ENCODE measurements at places on chromosomes 2 and 18.

GRCh38 chr2:96927405-96928171 is 57.7 kb upstream of the SEMA4C start:
- DNase-seq, result no peak

GRCh38 chr2:212940816-212941215 is 210.6 kb downstream of the IKZF2 start:
- no peak for DNase-seq

- no peak for DNase-seq
Measured at GRCh38 chr18:9811978-9812377, 73.8 kb upstream of the TXNDC2 start.

GRCh38 chr2:217950401-217950871 is 52.4 kb downstream of the TNS1 start:
- DNase-seq, result no peak

DNA sequence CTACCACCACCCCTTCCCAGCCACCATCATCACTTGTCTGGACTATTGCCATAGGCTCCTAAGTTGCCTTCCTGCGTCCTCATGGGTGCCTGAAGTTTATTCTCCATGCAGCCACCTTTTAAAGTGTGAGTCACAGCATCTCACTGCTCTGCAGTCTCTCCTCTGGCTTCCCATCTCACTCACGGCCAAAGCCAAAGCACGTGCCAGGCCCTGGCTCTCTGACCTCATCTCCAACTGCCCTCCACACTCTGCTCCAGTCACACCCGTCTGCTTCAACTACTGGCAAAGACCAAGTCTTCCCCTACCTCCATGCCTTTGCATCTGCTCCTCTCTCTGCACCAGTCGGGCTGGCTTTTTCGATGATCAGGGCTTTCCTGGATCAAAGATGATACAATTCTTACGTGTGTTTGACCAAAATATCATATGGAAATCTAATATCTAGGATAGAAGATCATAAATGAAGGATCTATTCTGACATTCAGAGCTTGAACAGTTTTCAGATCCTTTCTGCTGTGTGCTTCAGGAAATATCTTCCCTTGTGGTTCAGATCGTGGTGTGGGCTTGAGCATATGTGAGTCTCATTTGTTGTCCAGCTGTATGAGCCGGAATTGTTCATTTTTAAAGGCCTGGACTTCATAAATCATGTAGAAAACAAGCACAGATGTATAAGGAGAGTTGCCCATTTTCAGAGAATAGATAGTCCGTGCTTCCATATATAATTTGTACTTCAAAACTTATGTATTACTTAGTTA is 175.6 kb downstream of the PRKCE start:
- no peak for DNase-seq

DNA sequence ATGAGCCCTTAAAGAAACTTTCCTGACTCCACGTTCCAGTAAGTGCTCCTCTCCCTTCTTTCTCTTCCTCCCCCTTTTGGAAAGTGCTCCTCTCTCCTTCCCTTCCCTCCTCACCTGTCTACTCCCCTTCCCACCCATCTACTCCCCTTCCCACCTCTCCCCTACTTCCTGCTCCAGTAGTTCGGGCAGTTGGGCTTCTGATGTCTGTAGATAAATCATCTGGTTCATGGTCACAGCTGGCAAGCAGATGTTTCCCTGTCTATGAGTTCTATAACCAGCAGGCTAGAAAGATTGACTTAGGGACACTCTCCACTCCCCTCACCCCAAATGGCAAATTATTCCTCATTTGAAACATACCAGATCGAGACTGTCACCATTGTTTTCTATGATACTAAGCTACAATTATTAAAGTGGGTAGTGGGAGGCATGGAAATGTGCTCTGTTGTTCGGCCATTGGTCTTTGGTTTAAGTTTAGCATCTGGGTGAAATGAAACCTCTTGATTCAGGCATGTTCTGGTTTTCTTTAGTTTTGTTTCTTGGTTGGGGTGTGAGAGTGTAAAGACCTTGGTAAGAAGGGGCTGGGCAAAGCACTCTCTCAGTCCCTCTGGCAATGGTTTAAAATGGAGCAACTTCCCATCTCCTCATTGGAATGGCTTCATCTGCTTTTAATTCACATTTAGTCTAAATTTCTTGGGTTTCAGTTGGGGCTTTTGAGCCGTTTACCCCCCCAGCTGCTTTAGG is 413.2 kb upstream of the SPRED2 start:
- no peak for DNase-seq

- DNase-seq, result no peak
Measured at GRCh38 chr2:192948316-192948715, 753.6 kb upstream of the TMEFF2 start.

DNA sequence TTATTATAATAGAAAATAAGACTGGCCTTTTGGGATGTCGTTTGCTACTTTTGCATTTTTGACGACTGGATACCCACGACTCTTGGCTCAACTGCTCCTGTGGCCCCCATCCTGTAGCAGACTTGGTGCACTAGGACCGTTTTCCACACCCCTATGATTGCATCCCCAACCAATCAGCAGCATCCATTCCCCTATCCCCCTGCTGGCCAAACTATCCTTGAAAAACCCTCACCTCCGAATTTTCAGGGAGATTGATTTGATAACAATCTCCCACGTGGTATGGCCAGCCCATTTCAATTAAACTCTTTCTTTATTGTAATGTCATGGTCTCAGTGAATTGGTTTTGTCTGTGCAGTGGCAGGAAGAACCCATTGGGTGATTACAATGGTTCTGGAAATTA is 37.9 kb upstream of the TTR start:
- DNase-seq, result no peak

DNA sequence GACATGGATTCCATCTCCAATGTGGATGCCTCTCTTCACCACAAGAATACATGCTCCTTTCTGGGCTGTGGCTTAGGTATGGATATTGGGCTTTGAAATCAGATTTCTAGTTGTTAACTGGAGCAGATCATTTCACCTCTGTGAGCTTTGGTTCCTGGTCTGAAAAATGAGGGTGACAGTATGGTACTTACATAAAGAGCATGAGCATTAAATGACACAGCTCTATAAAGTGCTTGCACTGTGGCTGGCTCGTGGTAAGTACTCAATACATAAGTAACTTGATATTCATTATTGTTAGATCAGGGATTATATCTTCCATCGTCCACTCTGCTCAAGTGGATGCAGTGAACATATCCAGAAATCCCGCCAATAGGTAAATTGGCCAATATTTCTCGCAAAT is 33.4 kb downstream of the ARHGAP25 start:
- no peak for DNase-seq

DNA sequence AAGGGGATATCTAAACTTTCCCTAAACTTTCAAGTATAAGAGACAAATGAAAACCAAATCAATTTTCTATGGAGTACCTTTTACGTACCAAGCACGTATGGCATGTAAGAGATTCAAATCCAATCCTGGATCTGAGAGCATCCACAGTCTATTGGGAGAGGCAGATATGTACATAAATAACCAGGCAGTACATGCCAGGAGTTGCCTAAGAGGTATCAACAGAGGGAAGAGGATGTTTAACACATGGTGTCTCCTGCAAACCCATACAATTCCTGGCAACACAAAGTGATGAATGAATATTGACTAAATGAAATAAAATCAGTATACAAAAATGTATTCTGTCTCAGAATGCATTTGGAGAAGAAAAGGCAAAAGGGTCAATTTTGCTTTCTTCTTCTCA is 116.6 kb downstream of the PIGN start:
- no peak for DNase-seq

GRCh38 chr2:3505771-3506170 is 13.6 kb downstream of the ADI1 start:
- no peak for DNase-seq

- no peak for DNase-seq
Measured at GRCh38 chr2:158291544-158292180, 164.9 kb downstream of the CCDC148 start.

DNA sequence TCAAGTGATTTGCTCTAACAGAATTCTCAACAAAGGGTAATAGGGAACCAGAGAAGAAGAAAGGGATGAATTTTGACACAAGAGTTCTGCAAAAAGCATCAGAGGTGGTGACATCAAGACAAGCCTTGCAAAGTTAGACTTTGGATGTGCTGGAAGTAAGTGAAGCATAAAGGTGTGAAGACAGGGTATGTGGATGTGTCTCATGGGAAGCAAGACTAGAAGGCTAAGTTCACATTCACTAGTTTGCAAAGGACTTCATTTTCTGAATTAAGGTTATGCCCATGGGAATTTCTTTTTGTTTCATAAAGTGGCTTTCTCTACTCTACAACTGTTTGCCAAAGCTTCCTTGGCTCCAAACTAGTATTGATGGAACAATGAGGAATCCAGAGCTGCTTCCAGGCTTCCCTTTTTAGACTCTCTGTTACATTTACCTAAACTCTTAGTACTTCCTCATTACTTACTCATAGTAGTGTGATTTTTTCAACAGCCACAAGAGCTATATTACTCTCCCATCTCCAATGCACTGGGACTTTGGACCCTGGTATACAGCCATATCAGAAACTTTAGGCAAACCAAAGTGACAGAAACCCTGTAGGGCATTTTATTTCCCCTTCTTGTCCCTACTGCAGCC is 21.1 kb upstream of the IHH start:
- DNase-seq, result no peak

- DNase-seq, result no peak
Measured at GRCh38 chr2:43609290-43609918, 13.6 kb upstream of the THADA start.

GRCh38 chr2:96427917-96428316 is 77.2 kb downstream of the NEURL3 start:
- DNase-seq, result no peak

DNA sequence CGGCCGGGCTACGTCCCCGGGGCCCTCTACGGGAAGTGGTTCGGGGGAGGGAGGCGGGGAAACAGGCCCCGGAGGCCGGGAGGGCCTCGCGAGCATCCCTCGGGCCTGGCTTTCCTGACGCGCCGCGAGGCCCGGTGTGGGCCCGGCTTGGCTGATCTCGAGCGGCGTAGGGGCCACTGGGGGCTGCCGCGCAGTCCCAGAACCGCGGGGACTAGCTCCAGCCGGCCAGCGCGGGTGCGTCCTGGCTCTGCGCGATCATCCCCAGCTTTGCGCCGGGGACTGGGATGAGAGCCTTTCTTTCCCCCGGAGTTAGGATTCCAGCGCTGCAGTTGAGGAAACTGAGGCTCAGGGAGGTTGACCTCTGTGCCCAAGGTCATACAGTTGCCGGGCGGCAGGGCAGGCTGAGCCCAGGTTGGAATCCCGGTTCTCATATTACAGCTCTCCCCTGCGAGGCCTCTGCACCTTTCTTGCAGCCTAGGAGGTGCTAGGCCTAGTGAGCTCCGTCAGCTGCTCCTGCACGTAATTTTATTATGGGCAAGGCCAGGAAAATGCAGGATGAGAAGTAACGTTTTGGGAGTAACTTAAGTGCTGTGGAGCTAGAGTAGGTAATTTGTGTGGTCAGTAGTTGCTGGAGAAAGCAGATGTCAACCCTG is 501 bp downstream of the LPIN1 start:
- DNase-seq, result no peak

- no peak for DNase-seq
Measured at GRCh38 chr2:109243526-109244303, 114.7 kb downstream of the SH3RF3 start.

- DNase-seq, result no peak
Measured at GRCh38 chr2:108588070-108588668, 53.9 kb downstream of the LIMS1 start.

DNA sequence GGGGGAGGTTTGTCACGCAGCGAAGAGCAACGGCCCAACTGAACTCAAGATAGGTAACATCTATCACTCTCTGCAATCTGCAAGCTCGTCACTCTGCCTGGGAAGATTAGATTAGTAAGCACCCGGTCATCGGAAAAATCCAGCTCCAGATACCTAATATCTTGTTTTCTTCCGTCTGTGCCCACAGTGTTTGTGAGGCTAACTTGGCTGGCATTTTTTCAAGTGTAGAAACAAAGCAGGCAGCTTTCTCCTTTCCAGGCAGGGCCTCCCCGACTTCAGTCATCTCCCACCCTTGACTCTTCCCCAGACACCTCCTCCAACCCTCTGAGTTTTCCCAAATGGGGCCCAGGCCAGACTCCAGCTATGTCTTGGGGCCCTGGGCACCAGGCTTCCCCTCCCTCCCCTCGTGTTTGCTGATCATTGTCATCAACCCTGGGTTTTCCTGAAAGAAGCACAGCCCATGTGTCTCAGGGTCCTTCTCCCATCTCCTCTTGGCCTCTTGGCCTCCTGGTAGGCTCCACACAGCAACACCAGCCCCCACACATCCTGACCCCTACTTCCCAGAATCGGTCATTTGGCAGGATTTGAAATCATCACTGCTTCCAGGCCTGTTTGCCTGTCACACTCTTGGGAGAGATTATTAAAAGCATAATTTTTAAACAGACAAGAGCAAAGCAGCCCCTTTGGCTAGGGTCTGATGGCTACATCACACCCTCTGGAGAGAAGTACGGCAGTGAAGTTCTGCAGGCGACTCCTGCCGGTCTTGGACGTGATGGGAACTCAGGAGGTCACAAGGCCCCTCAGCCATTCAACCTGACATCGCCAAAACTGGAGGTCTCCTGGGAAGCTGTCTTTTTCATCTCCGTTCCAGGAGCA is 144.9 kb upstream of the ID2 start:
- no peak for DNase-seq

DNA sequence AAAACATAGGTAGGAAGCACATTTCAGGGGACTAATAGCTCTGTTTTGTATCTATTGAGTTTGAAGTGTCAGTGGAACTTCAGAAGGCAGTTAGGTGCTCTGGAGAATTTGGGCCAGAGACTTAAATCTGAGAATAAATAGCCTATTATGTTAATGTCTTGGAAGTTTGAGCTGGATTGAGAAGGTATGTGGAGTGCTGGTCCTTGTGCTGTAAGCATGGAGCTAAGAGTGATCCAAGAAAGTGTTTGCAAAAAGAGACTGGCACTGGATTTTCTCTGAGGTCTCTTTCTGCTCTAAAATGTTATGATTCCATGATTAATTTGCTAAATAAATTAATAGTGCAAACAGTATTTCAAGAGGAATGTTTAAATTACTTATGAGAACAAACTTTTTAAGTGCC is 63.3 kb downstream of the ICOS start:
- DNase-seq, result no peak

DNA sequence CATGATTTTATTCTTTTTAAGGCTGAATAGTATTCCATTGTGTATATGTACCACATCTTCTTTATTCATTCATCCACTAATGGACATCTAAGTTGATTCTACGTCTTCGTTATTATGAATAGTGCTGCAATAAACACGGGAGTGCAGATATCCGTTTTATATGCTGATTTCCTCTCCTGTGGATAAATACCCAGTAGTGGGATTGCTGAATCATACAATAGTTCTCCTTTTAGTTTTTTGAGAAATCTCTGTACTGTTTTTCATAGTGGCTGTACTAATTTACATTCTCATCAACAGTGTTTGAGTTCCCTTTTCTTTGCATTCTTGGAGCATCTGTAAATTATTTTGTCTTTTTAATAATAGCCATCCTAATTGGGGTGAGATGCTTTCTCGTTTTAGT is 114.5 kb downstream of the RGPD3 start:
- no peak for DNase-seq

DNA sequence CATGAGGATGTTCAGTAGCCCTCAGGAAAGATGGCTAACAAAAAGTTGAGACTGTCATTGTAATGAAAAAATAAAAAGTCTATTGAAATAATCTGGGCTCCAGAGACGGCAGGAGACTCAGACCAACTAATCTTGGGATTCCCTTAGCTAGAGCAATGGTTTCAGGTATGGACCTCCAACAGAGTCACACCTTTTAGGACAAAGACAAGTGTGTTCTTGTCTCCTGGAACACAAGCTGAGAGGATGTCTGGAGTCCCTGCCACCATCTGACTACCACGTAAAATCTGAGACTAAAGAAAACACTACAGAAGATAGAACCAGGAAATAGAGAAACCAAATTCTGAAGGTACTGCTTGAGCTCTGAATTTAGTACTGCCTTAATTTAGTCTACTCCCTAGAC is 103.3 kb upstream of the RBBP8 start:
- no peak for DNase-seq

- no peak for DNase-seq
Measured at GRCh38 chr2:239949075-239949474, 76.1 kb downstream of the NDUFA10 start.
